Activated CD4-positive, alpha-beta T cell treated with anti-CD3 and anti-CD28 coated beads, Interleukin-2, amount 50 U/mL, for 24 hours (primary cell): ENCODE measurements at places on chromosomes 5 and 9.

DNA sequence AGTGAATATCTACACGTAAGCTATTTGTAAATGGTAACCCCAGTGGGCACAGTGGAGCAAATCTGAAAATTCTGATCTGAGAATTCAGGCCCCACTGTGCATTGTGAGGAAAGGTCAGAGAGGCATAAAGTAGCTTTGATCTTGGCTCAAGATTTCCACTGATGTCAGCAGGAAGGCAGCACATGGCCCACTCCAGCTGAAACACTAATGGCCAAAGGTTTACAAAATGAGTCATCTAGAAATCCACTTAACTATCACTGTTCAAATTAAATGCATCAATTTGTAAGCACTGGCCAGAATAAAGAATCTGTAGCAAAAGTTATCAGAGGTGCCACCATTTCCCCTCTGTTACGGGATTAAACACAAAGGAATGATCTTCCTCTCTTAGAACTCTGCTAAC, 191.6 kb downstream of the C9orf152 start:
- DNase-seq: no peak

- no peak for DNase-seq
Observed at GRCh38 chr9:3403315-3403714, 122.5 kb downstream of the RFX3 start.

DNA sequence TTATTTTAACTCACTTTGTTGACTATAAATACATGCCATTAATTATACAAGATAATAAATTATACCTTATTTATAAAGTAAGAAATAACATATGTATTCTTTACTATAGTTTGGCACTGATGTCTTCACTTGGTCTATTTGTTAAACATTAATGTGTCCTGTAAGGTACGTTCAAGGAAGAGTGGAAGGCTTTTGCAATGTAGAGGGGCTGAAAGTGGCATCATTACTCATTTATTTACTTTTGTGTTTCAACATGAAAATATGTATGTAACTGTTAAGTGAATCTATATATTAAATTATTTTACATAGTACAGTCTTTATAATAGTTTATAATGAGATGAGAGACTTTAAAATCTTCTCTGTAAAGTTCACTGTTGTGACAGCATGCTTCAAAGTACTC, 348.7 kb downstream of the CCDC171 start:
- no peak for DNase-seq

DNA sequence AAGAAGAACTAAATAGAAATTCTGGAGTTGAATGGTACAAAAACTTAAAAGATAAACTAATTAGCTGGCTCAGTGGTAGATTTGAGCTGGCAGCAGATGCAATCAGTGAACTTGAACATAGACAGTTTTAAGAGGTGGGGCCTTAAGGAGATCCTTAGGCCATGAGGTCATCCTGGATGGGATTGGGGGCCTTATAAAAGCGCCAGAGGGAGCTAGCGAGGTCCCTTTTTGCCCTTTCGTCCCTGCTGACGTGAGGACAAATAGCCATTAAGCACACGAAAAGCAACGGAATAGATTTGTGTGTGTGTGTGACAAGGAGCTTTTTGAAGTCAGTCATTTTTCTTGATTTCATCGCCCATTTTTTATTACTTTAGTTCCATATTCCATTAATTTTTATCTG, 83.3 kb downstream of the ZNF354C start:
- DNase-seq: no peak

GRCh38 chr9:125700791-125701190, 6.2 kb downstream of the MAPKAP1 start:
- no peak for DNase-seq

GRCh38 chr9:125990793-125991220, 243.6 kb downstream of the PBX3 start:
- DNase-seq: no peak

DNA sequence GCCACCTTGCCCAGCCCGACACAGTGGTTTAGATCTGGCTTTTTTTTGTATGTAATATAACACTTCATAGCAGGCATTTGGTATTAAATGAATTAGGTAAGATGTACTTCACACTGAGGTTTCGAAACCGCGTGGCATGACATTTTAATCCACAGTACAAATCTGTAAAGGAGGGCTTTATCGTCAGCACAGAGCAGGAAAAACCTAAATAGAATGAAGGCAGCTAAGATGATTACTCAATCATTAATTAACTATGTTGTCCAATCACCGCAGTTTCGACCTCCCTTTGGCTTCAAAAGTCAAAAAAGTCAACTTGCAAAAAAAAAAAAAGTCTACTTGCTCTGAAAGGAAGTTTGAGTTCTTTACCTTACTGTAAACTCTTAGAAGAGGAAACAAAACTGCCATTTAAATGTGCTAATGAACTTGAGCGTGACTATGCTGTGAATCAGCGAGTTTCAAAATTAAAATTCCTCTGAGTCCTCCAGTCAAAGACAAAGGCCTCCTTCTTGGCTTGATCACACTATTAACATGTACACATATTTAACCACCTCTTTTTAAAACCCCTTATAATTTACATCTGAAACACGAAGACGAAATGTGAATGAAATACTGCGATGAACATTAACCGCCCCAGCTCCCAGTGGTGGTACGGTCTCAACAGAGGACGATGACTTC, 698 bp upstream of the SEC24A start:
- peak; percentile 8 for DNase-seq

GRCh38 chr5:61621202-61621650, 289.2 kb downstream of the ZSWIM6 start:
- DNase-seq: no peak

DNA sequence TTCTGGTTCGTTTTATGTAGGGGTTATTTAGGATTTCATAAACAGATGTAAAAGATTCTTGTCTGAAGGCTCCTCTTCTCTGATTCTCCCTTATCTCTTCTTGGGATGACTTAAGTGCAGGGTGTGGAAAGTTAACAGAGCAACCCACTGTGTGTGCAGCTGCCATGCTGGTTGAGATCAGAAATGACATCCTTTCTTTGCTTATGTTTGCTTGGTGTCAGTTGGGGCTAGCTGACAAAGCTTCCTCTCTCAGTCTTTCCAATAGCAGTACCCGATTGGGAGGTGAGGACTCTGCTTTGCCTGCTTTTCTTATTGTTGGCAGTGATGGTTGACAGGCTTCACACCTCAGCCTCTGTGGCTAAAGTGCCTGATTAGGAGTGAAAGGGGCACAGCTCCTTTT, 26.5 kb downstream of the OGN start:
- no peak for DNase-seq

DNA sequence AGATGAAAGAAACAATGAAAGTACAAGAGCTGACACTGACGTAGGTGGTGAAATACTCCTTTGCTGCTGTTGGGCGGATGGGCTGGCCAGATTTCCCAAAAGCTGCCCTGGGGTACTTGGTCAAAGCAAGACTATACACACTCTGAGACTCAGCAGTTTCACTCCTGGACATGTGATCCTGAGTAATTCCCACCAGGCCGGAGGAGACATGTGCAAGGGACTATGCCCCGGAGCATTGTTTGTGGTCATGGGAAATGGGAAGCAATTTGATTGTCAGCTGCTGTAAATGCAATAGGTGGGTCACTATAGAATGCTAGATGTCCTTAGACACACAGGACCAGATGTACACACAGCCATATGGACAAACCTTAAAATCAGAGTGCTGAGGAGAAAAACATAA, 116.1 kb downstream of the DCP2 start:
- no peak for DNase-seq

- no peak for DNase-seq
Observed at GRCh38 chr5:82674671-82675070, 396.5 kb upstream of the RPS23 start.

GRCh38 chr9:91907484-91908292, 42.3 kb downstream of the ROR2 start:
- DNase-seq: no peak

GRCh38 chr5:93257616-93258015, 323.4 kb downstream of the NR2F1-AS1 start:
- no peak for DNase-seq

DNA sequence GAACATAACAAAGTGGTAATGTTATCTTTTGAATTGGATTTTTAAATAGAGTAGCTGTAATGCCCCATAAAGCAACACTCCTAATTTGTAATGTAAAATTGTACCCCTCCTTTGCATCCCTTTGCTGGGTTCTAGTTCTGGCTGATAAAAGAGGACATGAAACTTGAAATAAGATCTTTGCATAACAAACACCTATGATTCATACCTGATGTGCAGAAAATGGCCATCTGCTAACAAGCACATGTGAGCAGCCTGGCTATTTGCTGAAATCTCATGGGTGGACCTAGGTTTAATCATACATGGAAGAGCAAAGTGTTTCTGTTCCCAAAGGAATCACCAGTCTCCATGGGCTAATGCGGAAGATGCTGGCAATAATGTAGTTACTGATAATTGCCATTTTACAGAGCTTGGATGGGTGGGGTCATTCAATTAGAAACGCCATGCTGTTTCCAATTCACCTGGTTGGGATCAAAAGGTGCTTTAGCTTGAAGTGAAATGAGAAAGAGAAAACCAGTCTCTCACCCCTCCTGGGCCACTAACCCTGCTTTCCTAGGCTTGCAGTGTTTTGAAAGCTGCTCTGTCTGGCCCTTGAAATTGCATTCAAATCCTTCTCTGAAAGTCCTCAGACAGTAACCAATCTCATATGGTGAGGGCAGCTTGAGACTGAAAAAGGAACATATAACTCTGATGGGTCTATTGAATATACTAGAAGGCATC, 585.1 kb downstream of the TLE4 start:
- no peak for DNase-seq

GRCh38 chr5:137573376-137573775, 74.2 kb upstream of the SPOCK1 start:
- no peak for DNase-seq
